ENCODE measurements at places on chromosomes 1 and 21.

- DNase-seq: no peak
Measured at GRCh38 chr21:36471254-36471723, 8.6 kb downstream of the CLDN14 start.

DNA sequence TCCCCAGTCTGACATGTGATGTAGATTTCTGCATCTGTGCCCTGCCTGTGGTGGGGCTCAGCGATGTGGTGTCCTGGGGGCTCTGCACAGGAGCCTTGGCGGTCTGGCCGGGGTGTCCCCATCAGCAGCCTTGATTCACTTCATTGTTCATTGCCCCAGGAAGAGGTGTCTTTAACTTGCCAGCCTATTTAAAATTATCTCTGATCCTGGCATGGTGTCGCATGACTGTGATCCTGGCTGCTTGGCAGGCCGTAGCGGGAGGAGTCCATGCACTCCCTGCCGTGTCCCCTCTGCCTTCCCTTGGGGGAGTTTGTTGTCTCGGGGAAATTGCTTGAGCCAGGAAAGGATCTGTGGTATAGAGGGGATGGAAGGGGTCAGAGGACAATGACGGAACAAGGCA, 59.9 kb downstream of the TRIM11 start:
- DNase-seq: no peak

DNA sequence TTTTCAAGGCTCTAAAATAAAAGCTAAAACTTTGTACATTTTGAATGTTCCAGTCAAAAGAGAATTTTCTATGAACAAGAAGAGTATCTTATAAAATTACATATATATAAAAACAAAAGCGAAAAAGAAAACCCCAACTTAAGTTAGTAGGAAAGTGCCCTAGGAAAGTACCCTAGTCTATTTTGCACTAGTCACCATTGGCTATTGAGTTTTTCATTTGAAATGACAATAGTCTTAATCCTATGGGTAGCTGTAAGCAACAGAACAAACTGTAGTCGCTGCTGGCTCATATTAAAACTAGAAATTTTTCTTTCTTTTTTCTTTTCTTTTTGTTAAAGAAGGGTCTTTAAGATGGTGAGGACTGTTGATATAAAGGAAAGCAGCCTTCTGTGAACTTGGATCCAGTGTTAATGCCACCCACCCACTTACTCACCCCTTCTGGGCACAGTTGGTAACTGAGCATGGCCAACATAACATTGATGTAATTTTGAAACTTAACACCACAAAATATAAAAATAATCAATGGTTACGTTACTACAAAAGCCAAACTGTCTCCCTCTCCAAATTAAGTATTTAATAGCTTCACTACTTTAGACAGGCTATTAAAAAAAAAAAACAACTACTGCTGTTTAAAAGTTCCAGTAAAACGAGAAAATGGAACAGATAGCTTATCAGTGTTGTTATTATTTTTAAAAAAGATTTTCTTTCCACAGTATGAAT, 177.0 kb downstream of the EIF4G3 start:
- DNase-seq: no peak

- no peak for DNase-seq
Measured at GRCh38 chr1:206955476-206956451, 9.5 kb upstream of the PIGR start.
